ENCODE measurements at places on chromosomes 1 and 21.

- DNase-seq, result no peak
These were observed 94.9 kb downstream of the ZNF644 start for GRCh38 chr1:90926971-90927370.

- DNase-seq, result no peak
These were observed 3.7 kb downstream of the DEDD start for GRCh38 chr1:161128591-161129420.

GRCh38 chr1:211738691-211739301 is 63.4 kb upstream of the NEK2 start:
- no peak for DNase-seq

- DNase-seq, result no peak
These were observed 42.0 kb downstream of the CXADR start for GRCh38 chr21:17554679-17555465.

DNA sequence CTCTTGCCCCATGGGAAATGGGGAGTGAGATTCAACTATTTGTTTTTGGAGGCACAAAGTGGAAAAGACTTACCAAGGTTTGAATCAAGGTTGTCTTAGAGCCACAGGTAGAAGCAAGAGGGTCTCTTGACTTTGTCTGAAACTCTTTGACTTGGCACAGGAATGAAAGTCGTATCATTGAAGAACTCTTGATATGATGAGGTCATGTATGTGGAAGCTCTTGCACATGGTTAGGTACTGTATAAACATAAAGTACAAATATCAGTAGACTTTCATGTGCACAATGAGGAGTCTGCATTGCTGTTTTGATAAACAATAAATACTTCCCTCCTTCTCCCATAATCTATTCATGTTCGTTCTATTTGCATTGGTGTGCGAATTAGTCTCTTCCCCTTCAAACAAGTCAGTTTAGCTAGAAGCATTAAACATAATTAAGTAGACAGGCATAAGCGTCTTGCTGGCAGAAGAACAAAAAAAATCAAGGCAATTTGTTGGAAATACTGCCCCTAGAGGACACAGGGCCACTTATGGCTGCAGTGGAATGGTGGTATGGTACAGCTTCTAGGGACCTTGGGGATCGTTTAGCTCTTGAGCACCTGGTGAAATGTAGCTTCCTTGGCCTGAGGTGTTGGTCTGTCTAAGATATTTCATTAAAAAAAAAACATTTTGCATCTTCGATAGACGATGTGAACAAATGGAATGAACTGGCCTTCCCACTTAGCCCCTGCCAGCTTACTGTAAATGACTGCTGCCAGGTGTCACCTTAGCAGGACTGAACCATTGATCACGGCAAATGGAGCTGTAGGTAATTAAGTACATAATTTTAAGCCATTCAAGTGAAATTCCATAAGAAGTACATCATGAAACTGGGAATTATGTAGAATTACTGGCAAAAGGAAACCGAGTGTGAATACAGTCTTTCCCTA is 218.0 kb upstream of the GALNT2 start:
- no peak for DNase-seq

DNA sequence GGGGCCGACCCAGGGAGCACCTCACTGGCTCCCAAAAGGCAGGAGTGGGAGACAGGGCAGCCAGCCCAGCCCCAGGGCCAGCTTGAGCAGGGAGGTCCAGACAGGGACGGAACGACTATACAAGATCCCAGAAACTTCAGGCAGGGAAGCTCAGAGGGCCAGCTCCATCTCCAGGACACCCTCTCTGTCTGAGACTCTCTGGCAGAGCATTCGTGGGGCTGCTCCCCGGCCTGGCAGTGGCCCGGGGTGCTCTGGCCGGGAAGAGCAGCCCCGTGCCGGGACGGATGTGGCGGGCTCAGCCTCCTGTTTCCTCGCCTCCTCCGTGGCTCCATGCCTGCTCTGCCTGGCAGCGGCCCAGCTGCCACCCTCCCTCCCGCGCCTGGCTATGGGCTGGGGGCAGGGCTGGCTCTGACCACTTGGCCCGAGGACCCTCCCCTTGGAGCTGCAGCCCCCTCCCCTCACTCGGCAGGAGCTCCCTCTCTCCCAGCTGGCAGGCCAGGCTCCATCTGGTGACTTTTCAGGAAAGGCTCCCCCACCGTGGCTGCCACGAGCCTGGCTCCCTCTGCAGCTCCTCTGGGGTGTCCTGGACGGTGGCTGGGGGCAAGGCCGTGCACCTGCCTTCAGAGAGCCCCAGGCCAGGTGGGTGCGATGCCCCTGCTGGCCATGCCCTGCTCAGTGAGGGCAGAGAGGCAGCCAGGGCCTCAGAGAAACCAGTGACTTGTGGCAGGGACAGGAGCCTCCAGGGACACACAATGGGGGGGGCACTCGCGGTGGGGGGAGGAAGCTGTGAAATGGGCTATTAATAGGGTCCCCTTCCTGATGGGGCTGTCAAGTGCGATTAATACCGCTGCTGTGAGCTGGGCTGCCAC is 5.6 kb upstream of the PLCH2 start:
- DNase-seq, result no peak

DNA sequence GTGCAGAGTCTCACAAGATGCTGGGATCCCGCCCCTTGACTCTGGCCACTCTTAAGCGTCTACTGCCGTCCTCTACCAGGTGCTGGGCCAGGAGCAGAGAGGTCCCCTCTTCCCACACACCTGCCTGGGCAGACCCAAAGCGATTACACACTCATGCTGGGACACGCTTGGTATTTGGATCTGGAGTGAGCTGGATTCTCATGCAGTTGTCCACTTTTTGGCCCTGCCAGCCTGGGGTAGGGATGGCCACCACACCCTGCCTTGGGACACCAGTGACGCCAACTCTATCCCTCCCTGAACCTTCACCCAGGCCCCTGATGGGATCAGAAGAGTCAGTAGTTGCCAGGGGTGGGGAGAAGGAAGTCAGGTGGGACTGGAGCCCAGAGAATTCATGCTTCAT is 28.6 kb downstream of the ITPKB start:
- no peak for DNase-seq

DNA sequence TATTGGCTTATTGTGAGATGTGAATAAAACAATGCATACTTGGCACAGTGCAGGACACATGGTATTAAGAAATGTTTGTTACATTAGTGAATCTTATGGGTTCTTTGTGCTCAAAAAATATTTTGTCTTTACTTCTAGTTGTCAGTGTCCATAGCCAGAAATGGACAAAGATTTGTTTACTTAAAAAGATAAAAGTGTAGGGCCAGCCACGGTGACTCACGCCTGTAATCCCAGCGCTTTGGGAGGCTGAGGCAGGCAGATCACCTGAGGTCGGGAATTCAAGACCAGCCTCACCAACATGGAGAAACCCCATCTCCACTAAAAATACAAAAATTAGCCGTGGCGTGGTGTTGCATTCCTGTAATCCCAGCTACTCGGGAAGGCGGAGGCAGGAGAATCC is 654.6 kb upstream of the NEGR1 start:
- no peak for DNase-seq

- DNase-seq, result no peak
These were observed 309.5 kb downstream of the KIF26B start for GRCh38 chr1:245464290-245464689.

- DNase-seq, result no peak
These were observed 4.5 kb downstream of the HDGF start for GRCh38 chr1:156746728-156747631.

DNA sequence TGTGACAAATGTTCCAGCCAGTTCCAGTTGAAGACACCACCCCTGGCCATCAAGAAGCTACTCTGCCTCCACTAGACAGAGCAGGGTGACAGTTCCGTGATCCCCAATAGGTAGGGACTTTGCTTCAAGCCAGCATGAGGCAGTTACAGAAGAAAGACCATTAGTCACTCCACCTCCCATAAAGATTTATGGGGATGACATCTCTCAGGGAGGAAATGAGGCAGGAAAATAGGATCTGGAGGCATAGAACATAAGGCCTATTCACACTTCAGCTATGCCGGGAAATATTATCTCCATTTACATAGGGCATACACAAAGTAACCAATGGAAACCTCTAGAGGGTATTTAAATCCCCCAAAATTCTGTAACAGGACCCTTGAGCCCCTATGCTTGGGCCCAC is 3.5 kb upstream of the GBP7 start:
- DNase-seq, result no peak

DNA sequence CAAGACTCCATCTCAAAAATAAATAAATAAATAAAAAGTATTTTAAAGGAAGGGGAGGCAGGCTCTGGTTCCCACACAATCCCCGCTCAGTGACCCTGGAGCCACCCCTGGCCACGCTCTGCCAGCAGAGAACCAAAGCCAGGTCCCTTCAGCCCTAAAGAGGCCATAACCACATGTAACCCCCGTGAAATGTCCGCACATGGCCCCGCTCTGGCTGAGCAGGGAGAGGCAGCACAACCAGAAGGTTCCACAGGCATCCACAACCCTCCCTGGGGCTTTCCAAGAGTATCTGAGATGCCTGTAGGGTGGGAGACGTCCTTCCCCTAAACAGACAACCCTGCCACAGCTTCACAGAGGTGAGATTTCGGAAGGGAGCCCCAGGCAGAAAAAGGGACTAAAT is 1.4 kb upstream of the ARF1 start:
- no peak for DNase-seq

DNA sequence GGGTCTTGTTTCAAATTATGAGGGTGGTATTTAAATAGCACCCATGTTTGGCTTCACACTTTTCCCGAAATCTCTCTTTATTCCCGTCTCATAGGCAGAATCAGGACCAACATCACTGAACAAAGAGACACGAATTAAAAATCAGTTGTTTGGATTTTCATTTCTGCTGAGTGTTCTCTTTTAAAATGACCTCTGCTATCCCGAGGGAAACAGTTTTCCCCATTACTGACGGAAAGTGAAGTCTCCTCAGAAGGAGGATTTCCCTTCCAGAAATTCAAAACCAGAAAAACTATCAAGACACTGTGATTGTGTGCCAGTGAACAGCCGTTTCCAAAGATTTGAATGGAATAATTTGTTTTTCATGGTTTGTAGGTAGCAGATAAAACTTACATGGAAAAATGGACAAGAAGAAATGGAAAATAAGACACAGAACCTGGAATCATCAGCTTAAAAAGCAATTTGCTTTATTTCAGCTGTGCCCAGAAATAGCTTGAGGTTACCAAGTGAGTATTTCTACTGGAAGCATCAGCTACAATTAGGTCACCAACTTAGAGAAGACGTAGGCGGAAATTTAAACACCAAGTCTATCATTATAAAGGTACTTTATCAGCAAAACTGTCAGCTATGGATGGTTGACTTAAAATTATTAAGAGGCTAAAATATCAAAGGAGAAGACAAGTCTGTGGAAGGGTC is 68.5 kb downstream of the RUNX1 start:
- DNase-seq, result no peak

DNA sequence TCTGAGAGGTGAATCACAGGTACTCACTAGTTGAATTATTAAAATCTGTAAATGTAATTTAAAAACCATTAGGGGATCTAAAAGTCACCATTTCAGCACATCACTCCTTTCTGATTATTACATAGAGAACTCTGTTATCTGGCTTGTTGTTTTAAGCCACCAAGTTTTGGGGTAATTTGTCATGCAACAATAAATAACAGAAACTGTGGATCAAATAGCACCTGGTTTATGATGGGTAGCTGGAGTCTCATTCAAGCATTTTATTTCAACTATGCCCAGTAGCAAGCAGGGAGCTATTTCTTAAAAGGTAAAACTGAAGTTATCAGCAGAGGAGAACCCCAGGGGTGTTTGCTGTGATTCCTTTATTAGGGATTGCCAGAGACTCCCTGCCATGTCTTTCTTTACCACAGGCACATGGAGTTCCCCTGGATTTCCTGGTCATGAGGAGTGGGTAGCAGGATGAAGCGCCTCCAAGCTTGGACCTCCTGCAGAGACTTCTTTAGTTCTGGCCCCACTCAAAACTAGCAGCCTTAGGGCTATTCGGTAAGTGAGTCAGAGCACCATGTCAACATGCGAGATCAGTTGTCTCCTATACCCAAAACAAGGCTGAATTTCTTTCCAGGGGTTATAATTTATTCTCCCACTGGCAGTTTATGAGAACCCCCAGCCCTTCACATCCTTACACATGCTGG is 179.2 kb downstream of the GIPC2 start:
- DNase-seq, result no peak

DNA sequence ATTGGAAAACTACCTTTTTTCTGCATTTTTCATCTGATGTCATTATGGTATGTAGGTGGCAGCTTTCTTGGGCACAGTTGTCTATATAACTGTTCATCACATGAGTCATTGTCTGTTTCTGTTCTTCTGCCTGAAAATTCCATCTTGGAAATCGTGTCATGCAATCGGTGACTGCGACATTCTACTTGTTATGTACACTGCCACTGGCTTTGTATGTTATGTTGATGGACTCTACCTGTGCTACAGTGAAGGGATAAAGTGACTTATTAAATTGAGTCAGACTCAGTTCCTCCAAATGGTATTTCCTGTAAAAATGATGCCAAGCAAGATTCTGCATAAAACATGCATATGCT is 8.6 kb downstream of the SMAP2 start:
- no peak for DNase-seq

DNA sequence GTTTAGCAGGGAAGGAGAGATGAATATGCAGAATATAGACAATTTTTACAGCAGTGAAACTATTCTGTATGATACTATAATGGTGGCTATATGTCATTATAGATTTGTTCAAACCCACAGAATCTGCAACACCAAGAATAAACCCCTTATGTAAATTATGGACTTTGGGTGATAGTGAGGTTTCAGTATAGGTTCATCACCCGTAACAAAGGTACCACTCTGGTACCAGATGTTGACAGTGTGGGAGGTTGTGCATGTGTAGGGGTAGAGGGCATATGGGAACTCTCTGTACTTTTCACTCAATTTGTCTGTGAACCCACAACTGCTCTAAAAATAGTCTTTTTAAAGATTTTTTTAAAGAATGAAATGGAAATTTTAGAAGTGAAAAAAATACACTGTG is 29.9 kb upstream of the PRDX6 start:
- DNase-seq, result no peak

GRCh38 chr1:92583821-92584760 is 97.4 kb upstream of the GFI1 start:
- no peak for DNase-seq

- no peak for DNase-seq
These were observed 797 bp downstream of the CC2D1B start for GRCh38 chr1:52365071-52365745.

DNA sequence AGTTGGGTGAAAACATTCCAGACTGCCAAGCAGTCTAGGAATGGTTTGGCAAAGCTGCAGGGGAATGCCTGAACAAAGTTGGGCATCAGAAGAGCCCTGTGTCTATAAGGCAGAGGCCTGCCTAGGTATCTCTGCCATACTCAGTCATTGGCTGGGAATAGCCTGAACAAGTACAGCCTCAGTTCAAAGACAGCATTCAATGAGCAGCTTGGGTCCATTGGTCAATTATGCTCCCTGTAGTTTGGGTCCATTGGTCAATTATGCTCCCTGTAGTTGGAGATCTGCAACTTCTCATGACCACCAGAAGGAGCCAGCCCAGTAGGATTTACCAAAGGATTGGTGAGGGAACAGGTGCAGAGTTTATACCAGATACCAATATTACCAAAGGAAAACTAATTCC is 31.6 kb downstream of the FMO3 start:
- no peak for DNase-seq

GRCh38 chr1:110770832-110771231 is 96.1 kb upstream of the KCNA3 start:
- no peak for DNase-seq

- no peak for DNase-seq
These were observed 21.1 kb upstream of the CD1D start for GRCh38 chr1:158159597-158159996.
